ENCODE measurements at places on chromosomes 2 and 18.

DNA sequence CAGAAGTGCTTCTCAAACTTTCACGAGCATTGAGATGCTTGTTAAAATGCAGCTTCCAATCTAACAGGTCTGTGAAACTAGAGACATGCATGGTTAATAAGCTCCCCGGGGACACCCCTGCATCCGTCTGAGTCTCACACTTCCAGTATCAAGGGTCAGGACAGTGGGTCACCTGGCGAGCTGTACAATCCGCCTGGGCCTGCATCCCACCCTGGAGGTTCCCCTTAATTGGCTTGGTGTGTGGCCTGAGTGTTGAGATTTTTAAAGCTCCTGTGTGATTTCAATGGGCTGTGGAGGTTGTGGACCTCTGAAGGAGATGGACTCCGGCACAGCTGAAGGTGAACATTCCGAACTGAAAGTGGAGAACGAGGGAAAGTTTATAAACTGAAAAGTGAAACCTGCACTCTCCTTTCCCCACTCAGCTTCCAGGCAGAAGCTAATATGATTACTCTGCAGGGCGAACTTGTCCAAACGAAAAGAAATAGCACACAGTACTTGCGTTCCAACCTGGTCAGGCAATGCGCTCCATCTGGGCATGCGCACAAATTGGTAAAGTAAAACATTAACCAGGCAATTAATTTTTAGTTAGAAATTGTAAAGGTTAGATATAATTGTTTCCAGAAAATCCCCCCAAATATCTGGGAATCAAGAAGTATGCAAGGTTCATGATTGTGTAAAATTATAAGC is 191.7 kb upstream of the ALKAL2 start:
- DNase-seq, result no peak

DNA sequence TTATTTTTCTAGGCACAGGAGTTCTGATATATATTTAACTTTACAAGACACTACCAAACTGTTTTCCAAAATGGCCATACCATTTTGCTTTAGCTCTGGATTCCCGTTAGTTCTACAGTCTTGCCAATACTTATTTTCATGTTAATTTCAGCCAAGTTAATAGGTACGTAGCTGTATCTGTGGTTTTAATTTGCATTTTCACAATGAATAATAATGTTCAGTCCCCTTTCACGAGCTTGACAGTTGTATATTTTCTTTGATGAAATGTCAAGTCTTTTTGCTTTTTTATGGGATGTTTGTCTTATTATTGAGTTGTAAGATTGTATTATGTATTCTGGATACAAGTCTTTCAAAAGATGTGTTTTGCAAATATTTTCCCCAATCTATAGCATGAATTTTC is 50.6 kb upstream of the GALNT5 start:
- DNase-seq, result no peak

DNA sequence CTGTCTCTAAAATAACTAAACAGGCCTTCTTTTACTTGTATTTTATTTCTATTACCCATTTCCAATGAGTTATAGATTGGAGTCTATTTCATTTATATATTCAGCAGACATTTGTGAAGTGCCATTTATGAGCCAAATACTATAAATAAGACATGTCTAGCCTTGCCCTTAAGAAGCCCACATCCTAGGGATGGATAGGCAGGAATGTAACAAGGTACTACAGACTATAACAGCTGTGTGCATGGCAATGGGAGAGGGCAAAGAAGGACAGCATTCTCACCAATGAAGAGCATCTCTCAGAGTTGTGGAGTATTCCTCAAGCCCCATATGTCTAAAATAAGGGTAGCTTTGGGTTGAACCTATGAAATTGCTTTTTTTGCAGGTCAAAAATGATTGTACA is 161.9 kb upstream of the RASGRP3 start:
- no peak for DNase-seq

GRCh38 chr2:78654941-78655340 is 370.6 kb upstream of the REG3G start:
- no peak for DNase-seq

- DNase-seq, result no peak
Observed at GRCh38 chr2:178873912-178874311, 66.7 kb upstream of the TTN start.

DNA sequence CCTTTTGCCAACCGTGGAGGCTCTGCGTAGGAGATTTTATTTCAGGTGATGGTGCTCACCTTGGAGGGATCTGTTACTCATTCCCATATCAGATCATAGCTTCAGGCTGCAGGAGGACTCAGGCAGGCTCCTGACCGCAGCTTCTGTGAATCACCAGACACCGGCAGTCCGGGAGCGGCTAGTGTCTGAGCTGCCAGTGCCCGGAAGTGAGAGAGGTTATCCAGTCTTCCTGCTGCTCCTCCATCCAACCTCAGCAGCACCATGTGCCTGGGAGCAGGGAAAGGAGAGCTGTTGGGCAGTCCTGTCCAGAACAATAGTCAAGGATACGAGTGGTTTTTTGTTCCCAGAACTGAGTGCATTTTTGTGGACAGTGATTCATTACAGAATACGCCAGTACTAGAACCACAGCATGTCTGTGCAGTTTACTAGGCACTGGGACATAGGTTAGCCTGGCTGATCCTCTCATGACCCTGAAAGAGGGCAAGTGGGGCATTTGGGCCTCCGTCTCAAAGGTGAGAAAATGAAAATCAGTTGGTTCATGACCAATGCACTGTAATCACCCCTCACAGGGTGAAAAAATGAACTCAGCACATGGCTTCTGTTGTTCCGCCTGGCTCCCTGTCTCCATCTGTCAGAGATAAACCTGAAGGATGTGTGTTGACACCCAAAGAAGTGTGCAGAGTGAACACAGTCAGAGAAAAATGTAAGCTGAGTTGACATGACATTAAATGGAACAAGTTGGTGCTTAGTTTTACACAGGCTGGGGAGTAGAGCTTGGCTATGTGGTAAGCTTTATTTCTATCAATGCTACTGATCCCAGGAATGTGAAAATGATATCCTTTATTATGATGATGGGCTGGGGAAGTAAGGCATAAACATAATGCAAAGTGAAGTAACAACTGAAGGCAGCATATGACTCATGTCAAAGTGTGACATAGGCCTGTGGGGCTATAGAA is 12.2 kb downstream of the FHOD3 start:
- no peak for DNase-seq

DNA sequence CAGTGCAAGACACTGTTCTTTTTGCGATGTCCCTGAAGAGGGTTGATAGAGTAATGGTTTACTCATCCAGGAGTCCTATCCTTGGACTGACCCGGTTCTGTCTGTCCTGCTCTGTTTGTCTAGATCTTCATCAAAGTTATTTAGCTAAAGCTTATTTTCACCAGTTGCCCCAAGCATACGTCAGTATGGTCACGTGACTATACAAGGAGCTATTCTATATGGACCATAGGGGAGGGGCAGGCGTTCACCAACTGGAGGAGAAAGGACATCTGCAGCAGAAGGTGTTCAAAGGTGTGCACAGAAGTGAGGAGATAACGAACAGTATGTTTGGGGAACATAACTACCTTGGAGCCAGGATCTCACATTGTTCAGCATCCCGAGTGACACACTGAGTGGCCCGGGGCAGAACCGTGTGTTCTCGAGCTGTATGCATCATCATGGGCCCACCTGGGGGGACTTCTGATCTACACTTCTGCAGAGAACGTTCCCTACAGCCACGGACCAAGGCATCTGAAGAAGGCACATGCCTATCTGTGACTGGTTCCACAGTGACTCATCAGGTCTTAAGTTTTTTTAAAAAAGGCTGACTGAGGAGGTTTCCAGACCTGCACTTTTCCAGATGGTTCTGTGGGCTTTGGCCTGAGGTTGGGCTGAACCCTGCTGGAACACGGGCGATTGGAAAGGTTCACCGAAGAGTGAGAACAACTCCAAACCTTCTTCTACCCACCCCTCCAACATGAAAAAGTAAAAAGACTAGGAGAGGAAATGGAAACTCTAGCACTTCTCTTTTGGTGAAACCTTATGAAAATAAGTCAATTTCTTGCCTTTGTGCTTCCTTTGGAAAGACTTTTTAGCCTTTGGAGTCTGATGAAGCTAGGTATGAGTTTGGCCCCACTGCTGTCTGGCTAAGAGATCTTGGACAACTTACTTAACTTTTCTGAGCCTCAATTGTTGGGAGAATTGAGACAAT is 68.6 kb upstream of the YWHAQ start:
- no peak for DNase-seq

GRCh38 chr2:189217541-189217940 is 38.0 kb upstream of the COL5A2 start:
- no peak for DNase-seq

- no peak for DNase-seq
Observed at GRCh38 chr18:63339920-63340484, 20.4 kb upstream of the BCL2 start.

GRCh38 chr2:12941203-12941602 is 224.5 kb downstream of the TRIB2 start:
- DNase-seq, result no peak

GRCh38 chr2:123077101-123077500 is 948.0 kb upstream of the CNTNAP5 start:
- no peak for DNase-seq

DNA sequence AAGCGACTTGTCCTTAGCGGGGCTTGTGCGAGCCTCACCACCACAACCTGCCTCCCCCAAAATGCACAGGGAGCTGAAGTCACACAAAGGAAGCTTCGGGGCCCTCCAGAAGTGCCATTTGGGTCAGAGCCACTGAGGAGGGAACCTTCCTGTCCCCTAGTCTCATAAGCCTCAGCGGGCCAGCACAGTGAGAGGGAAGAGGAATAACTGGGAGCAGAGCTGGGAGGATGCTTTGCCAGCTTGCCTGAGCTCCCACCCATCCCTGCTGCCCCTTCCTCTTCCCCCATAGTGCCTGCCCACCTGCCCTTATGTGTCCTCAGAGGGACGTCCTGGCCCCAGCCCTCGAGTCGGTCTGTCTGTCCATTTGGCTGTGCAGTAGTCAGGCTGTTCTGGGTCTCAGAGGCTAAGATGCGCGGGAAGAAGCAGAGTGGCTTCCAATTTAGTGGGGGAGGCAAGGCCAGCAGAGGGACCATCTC is 51.8 kb upstream of the GPR17 start:
- DNase-seq, result no peak

DNA sequence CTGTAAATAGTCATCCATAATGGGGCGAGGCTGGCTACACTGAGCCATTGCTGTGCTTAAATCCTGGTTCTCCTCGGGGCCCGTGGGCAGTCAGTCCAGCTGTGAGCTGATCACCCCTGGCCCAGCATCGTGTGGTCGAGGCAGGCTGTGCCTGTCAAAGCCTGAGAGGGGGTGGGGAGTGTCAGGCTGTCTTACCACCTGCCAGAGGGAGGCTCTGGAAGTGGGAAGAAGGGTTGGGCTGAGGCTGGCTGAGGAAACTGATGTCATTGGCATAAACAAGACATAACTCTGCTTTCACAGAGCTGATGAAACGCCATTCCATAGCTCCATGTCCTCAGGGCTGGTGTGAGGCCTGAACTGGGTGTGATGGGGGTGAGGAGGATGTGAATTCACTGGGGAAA is 49.7 kb downstream of the KLHL29 start:
- no peak for DNase-seq

- DNase-seq, result no peak
Observed at GRCh38 chr2:10678225-10678624, 11.6 kb downstream of the NOL10 start.

- no peak for DNase-seq
Observed at GRCh38 chr2:201419986-201420385, 31.3 kb downstream of the TRAK2 start.

DNA sequence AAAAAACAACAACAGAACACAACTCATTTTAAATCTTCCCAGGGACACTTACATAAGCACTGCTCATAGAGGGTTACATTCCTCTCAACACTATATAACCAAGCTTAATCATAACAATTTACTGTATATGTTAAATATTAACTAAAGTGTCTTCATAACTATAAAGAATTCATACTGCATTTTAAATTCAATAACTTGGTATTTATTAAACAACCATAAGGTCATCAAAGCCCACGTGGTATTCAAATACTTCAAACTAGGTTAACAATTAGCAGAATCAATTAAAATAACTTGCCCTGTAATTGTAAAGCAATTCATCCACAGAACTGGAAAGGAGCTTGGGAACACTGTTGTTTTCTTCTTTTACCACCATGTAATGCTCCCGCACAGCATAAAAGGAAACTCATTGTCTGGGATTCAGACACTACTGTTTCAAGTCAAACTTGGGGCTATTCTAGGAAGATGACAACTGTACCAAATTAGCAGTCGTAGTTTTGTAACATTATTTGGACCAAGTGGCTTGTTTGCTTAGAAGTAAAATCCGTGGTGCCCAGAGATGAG is 10.4 kb downstream of the GAREM1 start:
- DNase-seq, result no peak

GRCh38 chr2:180240774-180241173 is 233.7 kb upstream of the CWC22 start:
- no peak for DNase-seq

- DNase-seq, result no peak
Observed at GRCh38 chr2:14255135-14255820, 377.2 kb upstream of the LRATD1 start.

GRCh38 chr2:16050908-16051489 is 110.6 kb downstream of the MYCN start:
- DNase-seq, result no peak

GRCh38 chr2:164784376-164784775 is 57.2 kb downstream of the COBLL1 start:
- DNase-seq, result no peak

GRCh38 chr2:219334076-219334475 is 1.5 kb upstream of the RESP18 start:
- DNase-seq, result no peak

DNA sequence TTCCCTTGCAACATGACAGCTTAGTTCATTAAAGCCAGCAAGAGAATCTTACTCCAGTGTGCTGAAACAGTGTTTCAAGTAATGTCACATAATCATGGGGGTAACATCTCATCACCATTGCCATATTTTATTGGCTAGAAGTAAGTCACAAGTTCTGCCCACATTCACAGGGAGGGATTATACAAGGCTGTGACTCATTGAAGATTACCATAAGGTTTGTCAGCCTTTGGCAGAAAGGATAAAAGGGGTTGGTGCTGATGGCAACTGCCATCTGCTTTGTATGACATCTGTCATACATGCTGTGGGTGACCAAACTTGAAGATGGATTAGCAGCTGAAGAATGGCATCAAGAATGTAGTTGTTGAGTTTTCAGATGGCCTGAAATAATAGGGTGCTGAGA is 61.2 kb downstream of the KCNE4 start:
- DNase-seq, result no peak

DNA sequence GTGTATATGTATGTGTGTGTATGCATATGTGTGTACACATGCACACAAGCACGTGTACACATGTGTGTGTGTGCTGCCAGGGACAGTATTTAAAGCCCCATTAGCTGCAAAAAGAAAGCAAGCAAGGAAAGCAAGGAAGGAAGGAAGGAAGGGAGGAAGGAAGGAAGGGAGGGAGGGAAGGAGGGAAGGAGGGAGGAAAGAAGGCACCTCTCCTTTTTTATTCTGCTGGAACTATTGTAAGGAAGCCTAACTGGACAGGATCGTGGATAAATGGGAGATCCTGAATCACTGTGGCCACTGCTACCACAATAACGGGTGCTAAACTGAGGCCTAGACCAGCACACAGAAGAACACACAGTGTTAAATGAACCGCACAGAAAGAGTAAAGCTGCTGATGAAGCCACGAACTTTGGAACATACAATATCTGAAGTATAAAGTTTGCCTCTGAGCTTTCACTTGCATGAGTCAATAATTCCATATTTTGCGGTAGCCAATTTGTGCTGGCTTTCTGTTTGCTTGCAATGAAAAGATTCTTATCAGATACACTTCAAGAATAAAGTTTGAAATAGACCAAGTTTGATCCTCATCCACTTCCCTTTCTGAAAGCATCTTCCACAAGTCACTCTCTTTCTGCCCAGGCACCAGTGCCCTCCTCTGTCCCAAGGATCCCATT is 15.5 kb downstream of the CACNB4 start:
- DNase-seq, result no peak

- no peak for DNase-seq
Observed at GRCh38 chr2:25654801-25655200, 18.6 kb downstream of the DTNB start.
